HFFc6 (cell line): ENCODE measurements at places on chromosomes 13 and 19. TPM values are rescaled to one million over a fixed set of nuclear protein-coding genes. Genes with fewer than 3 reads are reported as not detected.

GRCh38 chr13:110161112-110161882 is 145.7 kb downstream of the COL4A1 start:
- no peak for DNase-seq

PCP2 gene
- total RNA-seq: not detected in 2 replicates

GRCh38 chr13:85864963-85865530 is 65.8 kb upstream of the SLITRK6 start:
- DNase-seq: peak; percentile 11

C19orf38 gene
- 0.40 to 0.66 TPM in 2 of 3 replicates, not detected in the other for total RNA-seq

- no peak for DNase-seq
These were observed 889 bp downstream of the UBL5 start for GRCh38 chr19:9828551-9829063.

GRCh38 chr19:8257052-8257443 is 47.9 kb downstream of the CERS4 start:
- DNase-seq: no peak

- DNase-seq: no peak
These were observed at the start of gene EDNRB for GRCh38 chr13:77918391-77919245. Gene EDNRB (minus strand): TSS chr13:77918831. CDS start chr13:77918573, 258 bp downstream.

GIPC3 gene
- 0.08 TPM in 1 of 3 replicates, not detected in the others for total RNA-seq

DNA sequence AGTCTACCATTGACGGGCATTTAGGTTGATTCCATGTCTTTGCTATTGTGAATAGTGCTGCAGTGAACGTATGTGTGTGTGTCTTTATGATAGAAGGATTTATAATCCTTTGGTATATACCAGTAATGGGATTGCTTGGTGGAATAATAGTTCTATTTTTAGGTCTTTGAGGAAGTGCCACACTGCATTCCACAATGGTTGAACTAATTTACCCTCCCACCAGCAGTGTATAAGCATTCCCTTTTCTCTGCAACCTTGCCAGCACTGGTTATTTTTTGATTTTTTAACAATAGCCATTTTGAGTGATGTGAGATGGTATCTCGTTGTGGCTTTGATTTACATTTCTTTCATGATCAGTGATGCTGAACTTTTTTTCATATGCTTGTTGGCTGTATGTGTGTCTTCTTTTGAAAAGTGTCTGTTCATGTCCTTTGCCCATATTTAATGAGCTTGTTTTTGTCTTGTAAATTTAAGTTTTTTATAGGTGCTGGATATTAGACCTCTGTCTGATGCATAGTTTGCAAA is 37.5 kb downstream of the RFC3 start:
- DNase-seq: no peak

DNA sequence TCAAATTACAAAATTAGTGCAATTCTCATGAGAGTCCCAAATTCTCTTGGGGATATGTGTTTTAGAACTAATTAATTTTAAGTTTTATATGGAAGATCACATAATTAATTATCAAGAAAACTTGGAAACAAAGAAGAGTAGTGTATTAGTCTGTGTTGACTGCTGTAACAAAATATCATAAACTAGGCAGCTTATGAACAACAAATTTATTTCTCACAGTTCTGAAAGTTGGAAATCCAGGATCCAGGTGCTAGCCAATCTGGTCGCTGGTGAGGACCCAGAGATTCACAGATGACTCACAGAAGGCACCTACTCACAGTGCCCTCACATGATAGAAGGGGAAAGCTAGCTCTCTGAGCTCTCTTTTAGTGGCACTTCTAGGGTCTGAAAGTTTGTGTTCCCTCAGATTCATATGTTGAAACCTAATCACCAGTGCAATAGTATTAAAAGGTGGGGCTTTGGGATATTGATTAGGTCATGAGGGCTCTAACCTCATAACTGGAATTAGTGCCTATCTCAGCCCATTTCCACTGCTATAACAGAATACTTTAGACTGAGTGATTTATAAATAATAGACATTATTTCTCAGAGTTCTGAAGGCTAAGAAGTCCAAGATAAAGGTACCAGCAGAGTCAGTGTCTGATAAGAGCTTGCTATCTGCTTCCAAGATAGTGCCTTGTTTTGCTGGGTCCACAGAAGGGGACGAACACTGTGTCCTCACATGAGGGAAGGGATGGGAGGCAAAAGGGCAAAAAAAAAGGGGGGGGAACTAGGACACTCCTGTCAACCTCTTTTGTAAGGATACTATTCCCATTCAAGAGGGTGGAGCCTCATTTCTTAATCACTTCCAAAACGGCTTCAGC is 1.5 kb upstream of the ARGLU1 start:
- no peak for DNase-seq

GRCh38 chr13:44425041-44425814 is 51.6 kb downstream of the SERP2 start:
- DNase-seq: no peak
